ENCODE measurements at places on chromosomes 3 and 15.

- no peak for DNase-seq
Measured at GRCh38 chr3:29503958-29504357, 223.1 kb downstream of the RBMS3 start.

DNA sequence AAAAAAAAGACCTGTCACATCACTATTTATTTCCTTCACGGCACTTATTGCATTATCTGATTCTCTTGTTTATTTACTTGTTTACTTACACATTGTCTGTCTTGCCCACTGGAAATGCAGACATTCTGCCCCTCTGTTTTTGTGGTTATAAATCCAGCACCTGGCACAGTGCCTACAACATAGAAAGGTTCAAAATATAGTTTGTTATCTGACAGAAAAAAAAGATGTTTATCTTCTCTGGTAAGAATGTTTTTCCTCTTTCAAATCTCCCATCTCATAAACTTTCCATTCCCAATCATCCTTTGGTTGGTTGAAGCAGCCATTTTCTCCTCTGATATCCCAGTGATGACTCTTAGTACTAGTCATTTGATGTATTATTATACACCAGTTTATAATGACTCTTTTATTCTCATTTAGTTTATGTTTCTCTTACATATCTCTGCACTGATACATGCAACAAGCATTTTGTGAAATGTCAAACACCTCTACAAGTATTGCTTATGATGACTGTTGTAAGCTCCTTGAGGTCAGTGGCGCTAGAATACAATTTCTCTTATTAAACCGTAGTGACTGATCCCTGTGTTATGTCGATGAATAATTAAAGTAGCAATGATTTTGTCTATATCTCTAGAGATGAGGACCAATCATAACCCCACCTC is 398.4 kb upstream of the TBL1XR1 start:
- no peak for DNase-seq

DNA sequence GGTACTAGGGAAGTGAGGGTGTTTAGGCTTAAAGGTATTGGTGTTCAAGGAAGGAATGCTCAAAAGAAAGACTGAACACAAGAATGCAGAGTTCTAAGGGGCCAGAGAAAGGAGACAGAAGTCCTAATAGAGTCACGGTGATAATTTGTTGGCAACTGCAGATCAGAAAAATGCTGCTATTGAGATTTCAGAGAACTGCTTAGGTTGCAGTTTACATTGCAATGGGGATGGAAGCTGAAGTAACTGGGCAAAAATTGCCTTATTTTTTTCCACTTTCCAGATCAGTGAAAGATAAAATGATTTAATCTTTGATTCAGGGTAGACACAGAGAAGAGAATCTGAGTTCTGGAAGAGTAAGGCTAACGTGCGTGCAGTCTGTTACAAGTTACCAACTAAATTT is 199.8 kb downstream of the SQOR start:
- DNase-seq, result no peak

DNA sequence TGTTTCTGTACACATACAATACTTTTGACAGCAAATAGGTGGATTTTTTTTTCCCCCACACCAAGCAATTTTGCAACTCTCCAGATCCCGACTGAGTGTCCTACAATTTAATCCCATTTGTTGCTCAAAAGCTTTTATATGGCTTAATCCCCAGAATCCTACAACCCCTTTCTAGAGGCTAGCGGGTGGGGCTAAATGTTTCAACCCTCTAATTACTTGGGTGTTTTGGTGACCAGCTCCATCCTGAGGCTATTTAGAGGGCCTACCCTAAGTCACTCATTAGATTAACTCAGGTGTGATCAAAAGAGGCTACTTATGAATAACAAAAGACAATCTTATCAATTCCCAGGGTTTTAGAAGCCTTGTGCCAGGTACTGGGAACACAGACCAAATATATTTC is 21.0 kb upstream of the FBXL2 start:
- DNase-seq, result no peak

GRCh38 chr3:73680391-73681095 is 55.8 kb upstream of the PDZRN3 start:
- no peak for DNase-seq

GRCh38 chr3:195839260-195840010 is 27.7 kb upstream of the MUC4 start:
- DNase-seq, result no peak

DNA sequence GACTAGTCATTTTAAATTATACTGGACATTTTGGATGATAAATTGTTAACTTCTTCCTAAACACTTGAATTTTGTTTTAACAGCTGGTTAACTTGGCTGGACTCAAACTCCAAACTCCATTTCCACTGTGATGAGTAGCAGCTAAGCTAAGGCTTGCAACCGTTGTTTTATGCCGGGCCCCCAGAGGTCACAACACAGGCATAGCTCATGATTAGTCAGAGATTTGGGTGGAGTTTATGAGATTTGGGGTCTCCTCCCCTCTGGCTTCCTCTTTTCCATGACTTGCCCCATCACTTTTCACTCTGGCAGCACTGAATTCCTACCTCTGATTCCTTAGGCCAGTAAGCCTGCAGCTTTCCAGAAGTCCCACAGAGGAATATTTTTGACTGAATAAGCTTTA is 12.8 kb downstream of the THAP10 start:
- DNase-seq, result no peak

- DNase-seq, result no peak
Measured at GRCh38 chr3:72102112-72102616, 317.2 kb upstream of the PROK2 start.

DNA sequence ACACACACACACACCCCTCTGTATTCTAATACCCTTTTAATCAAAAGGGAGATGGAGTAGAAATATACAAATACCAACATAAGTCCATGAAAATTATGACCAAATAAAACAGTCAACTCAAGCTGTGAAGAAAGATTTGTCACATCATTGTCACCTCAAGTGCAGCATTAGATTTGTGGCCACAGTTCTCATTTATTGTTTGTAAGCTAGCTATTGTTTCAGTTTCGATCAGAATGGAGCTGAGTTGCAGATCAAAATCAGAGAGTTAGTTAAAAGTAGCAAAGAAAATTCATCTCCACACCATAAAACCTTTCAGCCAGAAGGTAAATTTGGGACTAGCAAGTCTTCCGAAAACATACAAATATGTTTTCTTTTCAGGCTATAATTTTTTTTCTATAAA is 267.7 kb upstream of the LMCD1 start:
- DNase-seq, result no peak

GRCh38 chr3:180288816-180289215 is 252.1 kb upstream of the PEX5L start:
- no peak for DNase-seq

DNA sequence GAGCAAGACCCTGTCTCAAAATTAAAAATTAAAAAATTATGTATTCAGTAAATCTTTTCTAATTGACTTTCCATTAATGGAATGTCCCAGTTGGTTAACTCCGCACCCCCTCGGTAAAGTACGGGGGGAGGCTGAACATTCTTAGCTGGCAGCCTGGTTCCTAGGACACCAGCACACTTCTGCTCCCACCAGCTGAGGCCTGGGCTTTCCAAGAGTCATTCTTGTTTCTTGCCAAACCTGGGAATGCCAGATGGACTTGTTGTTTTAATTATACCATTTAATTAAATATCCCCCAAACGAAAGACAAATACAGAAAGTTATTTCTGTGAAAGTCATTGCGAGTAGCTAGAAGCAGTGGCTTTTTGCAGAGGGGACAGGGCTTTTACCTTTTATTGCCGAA is 179.4 kb downstream of the VGLL4 start:
- DNase-seq, result no peak

- no peak for DNase-seq
Measured at GRCh38 chr3:14902719-14903118, 44.7 kb upstream of the NR2C2 start.

DNA sequence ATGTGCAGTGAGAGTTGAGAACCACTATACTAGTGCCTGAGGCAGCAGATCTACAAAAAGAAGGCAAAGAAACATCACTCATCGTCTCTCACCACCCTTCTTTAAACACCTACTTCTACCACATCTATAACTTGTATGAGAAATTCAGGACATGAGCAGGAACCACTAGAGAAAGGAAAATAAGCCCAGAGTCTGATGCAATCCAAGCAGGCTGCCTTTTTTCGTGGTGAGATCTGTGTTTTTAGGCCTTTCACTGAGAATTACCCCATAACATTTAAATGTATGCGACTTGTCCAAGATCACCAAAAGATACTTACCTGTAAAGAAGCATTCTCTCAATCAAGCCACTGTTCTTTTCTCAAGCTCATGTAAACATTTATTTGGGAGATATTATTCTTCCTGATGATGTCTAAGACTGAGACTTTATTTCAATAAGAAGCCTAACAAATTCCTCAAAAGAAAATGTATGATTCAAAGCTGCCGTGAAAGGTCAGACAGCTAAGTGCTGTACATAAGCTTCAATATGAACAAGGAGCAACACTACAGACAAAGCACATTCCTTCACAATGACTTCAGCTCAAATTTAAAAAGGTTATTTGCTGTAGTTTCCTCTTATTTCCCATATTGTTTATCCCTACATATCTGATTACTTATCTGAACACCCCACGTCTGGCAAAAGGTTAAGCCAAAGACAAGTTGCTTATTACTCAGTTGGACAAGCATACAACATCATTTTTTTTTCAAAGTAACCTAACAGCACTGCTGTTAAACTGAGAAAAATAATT is 16.5 kb downstream of the SPICE1 start:
- DNase-seq, result no peak

- DNase-seq, result no peak
Measured at GRCh38 chr15:57003418-57003817, 85.0 kb downstream of the TCF12 start.

DNA sequence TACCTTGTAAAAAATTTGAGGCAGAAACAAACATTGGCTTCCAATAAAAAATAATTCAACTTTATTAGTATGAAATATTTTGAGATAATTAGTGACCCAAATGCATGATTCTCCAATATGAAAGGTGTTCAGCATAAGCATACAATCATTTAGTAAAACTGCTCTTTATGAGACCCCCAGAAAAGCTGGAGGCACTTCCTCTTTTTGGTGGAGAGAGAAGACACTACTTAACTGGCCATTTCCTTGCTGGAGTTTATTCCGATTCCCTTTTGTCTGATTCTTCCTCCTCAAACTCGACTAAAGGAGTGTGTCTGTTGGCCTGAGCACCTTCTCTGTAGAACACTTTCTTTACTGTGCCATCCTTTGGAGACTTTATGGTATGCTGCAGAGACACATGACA is 34.8 kb upstream of the DCUN1D1 start:
- no peak for DNase-seq
